ENCODE measurements at places on chromosomes 6 and 20.

DNA sequence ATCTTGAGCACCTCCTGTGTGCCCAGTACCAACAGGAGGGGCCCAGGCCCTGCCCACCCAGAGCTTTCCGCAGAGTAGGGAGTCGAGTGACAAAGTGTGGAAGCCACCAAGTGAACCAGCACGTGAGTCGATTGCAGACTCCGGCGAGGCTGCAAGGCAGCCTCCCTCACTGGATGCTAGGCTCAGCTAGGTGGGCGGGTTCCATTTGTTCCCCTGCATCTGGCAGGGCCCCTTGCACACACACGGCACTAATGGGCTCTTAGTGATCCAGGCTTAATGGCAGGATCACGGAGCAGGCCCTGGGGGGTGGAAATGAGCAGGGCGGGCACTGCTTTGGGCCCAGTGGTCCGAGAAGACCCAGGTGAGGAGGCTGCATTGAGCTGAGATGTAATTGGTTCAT lies 140.4 kb downstream of the PHACTR3 start:
- no peak for DNase-seq

GRCh38 chr6:168420084-168420483 lies 20.9 kb upstream of the SMOC2 start:
- no peak for DNase-seq

GRCh38 chr6:82525775-82526495 lies 162.3 kb downstream of the TPBG start:
- no peak for DNase-seq

DNA sequence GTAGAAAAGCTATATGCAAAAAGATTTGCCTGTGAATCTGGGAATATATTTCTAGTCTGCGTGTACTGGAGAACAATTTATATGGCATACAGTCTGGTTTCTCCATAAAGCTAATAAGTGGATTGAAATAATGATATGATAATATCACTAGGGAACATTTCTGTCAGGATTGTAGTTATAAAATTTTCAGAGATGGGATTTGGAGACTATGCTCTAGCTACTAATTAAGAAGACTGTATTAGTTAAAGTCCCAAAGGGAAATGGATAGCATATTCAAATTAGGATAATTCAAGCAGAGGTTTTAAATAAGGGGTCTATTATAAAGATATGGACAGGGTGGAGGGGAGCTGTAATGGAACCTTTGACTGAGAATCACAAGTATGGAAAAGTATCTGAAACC lies 7.2 kb upstream of the STX11 start:
- no peak for DNase-seq

DNA sequence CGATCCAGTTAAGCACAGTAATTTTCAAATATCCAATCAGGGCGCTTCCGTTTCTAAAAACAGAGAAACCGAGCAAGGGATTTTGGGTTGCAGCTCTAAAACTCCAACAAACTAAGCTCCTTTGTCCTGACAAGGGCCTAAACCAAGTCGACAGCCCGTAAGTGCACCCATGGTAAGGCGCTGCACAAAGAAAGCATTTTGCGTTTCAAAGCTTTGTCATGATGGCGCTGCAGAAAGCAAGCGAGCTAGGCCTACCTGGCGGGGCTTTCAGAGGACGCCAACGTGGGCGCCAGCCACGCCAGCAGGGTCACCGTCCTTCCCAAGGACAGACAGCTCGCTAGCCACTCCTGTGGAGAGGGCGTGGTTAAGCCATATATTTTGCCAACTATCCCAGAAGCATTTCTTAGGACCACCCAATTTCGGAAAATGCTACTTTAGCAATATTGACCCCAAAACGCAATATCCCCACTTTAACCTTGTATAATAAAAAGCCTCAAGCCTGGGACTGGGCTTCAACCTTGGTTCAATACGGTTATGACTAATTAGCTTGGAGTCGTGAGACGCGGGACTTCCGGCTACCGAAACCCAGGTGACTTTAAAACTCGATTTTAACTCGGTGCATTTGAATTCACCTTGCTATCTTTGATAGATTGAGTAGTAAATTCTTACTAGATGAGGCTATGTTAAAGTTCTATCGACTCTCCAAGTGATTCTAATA lies 53.8 kb downstream of the TRIM38 start:
- DNase-seq = no peak

DNA sequence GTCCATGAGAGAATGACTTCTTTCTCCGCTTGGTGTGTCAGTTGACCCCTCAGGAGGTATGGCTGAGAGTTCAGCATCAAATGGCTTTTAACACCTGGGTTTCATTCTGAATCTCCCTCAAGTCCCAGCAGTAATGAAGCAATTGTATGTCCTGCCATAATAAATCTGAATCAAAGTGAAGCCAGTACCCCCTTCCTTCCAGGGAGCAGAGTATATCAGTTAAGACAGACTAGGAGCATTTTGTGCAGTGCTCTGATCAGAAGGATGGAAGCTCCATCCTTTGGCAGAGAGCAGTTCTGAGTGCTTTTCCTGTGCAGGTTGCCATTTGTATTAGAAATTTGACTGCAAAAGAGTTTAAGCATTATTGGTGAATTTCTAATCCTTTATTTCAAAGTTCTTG lies 46.9 kb upstream of the SPACA1 start:
- no peak for DNase-seq

- no peak for DNase-seq
These were observed 143.9 kb upstream of the NOX3 start for GRCh38 chr6:155599561-155599960.

DNA sequence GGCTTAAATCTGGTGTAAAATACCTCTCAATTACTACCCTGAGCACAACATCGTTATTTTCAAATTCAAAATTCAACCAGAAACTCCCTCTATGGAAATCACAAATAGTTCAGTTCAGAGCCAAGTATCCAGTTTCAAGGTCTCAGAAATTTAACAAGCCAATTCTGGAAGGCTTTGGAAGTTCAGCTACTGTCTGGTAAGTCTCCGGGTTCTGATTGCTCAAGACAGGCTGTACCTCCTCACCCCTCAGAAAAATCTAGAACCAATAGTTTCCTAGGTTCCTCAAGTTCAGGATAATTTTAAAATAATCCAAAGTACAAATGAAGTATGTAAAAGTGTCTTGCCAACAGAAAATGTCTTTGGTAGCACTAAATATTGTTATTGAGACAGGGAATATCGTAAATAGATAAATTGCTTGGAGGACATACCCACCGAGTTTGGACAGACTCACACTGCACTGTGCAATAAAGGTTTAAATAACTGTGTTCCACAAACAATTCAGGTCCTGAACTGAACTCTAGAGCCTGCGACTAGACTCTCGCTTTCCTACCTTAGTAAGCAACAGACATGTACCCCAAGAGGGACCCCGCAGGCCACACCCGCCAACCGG lies 729 bp downstream of the ATG5 start:
- DNase-seq = peak; percentile 23

GRCh38 chr6:17012421-17013225 lies 89.2 kb upstream of the STMND1 start:
- peak; percentile 27 for DNase-seq

- no peak for DNase-seq
These were observed 70.3 kb downstream of the HUS1B start for GRCh38 chr6:586553-586952.

DNA sequence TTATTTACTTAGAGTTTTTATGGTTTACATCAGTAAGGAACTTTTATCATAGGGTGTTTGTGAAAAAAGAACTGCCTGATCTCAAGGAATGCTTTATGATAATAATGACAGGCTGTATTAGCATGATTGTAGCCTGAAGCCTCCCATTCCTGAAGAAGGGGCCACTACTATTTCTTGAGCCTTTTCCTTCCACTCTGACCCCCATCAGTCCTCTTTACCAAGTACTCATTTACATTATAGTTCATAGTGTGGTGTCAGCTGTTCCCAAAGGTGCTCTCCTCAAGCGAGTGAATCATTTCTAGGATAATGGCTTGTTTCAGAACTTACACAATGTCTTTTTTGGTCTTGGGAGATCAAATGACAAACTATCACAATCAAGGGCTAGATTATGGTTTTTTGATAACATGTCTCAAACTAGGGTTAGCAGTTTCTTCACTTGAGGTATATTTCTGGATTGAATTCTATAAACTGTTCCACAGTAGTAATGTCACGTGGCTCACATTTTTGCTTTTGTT lies 283.6 kb downstream of the CDKAL1 start:
- no peak for DNase-seq

- DNase-seq = no peak
These were observed 743 bp downstream of the CMTR1 start for GRCh38 chr6:37433657-37434271.

DNA sequence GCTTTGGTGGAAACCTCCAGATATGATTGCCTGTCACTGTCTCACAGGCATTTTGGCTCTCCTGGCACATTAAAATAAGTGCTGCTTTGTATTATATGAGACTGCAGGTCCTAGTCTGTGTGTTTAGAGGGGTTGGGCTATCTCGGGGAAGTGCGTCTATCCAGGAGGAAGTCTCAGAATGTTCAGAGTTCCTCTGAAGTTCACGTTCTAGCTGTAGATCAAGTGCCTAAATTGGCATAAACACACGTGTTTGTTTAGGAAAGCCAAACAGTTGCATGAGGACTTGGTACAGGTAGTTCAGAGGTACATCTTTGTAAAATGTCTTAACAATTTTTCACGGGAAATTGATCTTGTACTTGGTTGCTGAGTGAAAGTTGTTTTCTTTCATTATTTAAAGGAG lies 36.4 kb upstream of the SLC22A1 start:
- DNase-seq = no peak

DNA sequence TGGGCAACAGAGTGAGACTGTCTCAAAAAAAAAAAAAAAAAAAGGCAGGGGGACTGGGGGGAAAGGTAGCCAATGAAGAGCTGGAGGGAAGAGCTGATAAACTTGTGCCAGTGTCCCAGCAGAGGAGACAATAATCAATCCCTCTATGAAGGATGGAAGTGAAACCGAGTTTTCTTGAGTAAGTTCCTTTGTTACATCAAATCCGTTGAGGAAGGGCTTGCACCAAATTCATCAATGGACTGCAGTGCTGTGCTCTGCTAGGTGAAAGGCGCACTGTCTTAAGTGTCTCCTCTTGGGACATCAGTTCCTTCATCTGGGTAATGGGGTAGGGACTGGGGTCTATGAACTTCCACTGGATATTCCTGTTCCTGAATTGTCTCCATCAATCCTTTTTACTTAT lies 3.0 kb upstream of the CRIP3 start:
- no peak for DNase-seq

DNA sequence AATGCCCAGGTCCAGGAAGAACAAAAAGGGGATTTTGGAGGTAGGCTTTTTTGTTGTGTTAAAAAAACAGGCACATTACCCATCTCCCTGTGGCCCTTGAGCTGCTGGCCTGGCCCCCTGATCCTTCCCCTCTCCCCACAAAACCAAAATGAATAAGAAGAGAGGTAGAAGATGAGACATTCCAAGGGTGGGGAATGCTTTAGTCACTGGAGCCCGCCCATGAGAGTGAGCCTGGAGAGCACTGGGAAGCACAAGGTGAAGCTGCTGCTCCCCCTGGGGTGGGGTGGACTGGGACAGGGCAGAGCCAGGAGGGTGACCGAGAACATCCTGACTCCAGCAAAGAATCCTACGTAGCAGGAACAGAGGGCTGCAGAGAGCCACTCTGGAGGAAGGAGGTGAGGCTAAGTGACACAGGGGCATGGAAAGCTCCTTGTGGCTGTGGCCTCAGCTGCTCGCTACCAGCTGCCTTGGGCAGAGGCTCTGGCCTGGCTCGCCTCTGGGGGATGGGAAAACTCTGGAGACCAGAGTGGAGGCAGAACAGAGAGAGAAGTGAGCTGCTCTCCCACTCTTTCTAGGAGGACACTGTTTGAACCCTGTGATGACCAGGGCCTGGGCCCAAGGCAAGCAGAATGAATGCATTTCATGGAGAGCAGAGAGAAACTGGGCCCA lies 48.3 kb downstream of the AKAP7 start:
- no peak for DNase-seq

GRCh38 chr20:9968015-9968414 lies 66.8 kb upstream of the ANKEF1 start:
- no peak for DNase-seq

- DNase-seq = no peak
These were observed 11.6 kb upstream of the VGLL2 start for GRCh38 chr6:117253785-117254184.

GRCh38 chr6:4356899-4357659 lies 221.7 kb upstream of the ECI2 start:
- DNase-seq = no peak

DNA sequence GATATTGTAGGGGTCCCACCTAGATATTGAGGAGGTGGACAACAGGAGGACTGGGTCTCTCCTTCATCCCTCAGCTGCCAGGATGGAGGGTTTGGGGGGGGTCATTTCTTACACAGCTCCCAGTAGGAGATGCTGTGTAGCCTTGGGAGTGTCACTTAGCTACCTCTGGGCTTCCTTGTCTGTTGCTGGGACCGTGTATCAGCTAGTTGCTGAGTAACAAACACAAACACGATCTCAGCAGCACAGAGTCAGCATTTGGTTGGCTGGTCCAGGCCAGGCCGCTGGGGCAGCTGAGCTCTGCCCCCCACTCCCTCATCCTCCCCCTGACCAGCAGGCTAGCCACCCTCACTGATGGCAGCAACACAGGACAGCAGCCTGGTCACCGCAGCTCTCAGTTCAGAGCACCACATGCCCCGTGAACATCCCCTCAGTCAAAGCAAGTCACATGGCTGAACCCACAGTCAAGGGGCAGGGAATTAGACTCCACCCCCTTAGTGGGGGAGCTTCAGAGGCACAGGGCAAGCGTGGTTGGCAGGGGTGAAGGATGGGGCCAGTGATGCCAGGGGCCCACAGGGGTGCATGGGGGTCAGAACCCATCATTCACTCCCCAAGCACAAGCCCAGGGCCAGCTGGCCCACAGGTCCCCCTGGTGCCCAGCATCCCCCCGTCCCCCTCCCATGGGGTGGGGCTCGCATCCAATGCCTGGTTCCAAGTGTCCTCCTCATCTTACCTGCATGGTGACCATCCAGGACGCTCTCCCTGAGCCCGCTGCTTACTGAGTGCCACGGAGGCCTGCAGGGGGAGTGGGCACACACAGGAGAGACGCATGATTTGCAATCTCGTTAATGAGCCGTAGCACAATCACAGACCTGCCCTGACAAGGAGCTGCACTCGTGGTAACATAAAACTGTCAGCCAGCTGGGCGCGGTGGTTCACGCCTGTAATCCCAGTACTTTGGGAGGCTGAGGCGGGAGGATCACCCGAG lies 112.4 kb downstream of the TAF4 start:
- DNase-seq = no peak

GRCh38 chr6:47343600-47343999 lies 33.9 kb upstream of the TNFRSF21 start:
- DNase-seq = no peak

DNA sequence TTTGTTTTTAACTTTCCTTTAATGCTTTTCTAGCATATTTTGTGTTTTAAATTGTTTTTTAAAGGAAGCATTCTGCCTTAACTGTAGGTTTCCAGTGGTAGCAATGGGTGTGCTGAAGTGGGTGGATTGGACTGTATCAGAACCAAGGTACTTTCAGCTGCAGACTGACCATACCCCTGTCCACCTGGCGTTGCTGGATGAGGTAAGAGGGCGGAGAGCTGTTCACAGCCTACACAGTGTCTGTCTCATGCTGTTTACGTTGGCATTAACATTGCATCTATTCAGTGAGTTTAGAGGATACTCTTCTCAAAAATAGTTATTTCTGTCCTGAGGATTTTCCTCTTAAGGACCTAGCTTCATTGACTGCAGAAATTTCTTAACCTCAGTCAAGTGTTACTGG lies 11.9 kb downstream of the NELFCD start:
- no peak for DNase-seq

- DNase-seq = no peak
These were observed 31.3 kb upstream of the LAMP5 start for GRCh38 chr20:9483131-9483530.

- DNase-seq = no peak
These were observed 207.0 kb downstream of the SYNDIG1 start for GRCh38 chr20:24676353-24676977.
